Activated naive CD4-positive, alpha-beta T cell treated with anti-CD3 and anti-CD28 coated beads for 36 hours (primary cell): ENCODE measurements at places on chromosomes 11 and 22. TPM values are rescaled to one million over a fixed set of nuclear protein-coding genes. Genes with fewer than 3 reads are reported as not detected.

DNA sequence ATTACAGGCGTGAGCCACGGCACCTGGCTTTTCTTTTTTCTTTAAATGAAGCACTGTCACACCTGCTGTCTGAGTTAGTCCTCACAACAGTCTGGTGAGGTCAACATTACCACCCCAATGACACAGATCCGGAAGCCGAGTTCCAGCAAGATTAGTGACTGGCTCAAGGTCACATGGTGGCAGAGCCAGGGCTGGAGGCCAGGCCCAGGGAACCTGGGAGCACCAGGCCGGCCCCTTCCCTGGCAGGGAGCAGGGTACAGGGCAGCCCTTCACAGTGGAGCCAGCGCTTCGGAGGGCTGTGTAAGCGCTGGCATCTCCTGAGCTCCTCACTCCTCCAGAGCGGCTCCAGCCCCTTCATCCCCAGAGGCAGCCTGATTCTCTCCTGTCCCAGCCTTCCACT, 118.7 kb downstream of the ST3GAL4 start:
- no peaks in the 10 kb centered on the region for H3K27me3 ChIP-seq

DNA sequence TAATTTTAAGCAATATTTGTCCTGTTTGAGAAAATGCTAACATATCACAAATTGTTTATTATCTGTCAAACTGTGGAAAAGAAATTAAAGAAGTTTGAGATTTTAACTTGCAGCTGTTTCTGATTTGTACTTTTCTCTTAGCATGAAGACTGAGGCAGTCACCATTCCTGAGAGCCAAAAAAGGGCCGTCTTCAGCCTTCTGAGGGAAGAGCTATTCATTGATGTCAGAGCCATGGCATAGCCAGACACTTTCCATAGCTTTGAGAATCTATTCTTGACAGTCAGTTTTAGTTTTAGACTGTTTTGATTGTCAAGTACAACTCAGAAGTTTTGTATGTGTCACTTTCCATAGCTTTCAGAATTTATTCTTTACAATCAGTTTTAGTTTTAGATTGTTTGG, 32.1 kb downstream of the YAP1 start:
- no peak for DNase-seq
- no peaks in the 10 kb centered on the region for H3K36me3 ChIP-seq
- H3K4me1 ChIP-seq, result no peaks in the 10 kb centered on the region
- peaks cover 14% of the 10 kb centered on the region for H3K27me3 ChIP-seq

DNA sequence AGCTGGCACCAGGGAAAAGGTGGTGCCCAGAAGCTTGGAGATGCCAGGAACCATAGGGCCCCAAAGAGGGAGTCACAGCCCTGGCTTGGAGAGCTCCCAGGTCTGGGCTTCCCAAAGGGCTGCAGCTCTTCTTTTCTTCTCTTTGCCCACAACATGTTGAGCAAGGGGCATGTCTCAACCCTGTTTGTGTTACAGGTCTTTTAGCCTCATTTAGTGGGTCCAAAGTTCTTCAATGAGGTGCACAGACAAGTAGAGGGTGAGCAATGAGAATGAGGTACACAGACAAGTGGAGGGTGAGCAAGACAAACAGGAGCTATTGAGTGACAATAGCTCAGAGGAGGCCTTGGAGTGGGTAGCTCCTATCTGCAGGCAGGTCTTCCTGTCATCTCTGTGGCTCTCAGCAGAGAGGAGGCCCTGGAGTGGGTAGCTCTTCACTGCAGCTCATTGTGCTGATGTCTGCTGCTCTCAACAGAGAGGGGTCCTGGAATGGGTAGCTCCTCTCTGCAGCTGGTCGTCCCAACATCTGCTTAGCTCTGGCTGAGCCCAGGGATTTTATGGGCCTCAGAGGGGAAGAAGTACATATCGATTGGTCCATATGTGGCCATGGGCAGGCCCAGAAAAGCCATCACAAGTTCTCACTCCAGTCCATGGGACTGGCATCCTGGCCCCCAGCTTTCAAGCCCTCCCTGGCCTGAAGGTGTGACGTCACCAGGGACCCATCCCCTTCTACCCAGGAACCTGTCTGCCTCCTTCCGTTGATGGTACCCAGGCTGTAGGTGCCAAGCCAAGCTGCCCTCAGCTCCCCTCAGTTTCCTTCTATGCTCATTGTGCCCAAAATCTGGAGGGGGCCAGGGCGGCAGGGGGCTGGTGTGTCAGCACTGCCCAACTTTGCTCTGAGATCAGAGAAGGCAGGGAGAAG, 34.9 kb downstream of the WBP2NL start:
- H3K36me3 ChIP-seq, result peaks cover 9% of the 10 kb centered on the region
- no peaks in the 10 kb centered on the region for H3K27me3 ChIP-seq
- no peak overlapping the region for H3K4me3 ChIP-seq
- DNase-seq, result peak; percentile 42
- peaks cover 20% of the 10 kb centered on the region for H3K4me1 ChIP-seq

Gene ADAMTS15
- not detected for total RNA-seq

Gene KCNQ1OT1
- 0.20 TPM for total RNA-seq

DNA sequence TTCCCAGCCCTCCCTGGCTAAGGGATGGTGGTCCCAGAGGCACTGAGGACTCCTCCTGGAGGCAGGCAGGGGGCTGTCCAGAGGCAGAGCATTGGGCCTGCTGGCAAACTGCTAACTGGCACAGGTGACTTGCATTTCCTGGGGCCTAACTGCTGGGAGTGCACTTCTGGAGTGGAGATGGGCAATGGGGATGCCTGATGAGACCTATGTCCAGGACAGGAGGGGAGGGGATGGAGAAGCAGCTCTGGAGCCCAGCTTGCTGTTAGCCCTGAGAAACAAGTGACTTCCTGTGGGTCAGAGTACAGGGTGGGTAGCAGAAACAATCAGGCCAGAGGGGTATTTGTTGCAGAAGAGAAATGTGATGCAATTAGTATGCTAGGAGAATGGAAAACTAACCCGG, 253.2 kb downstream of the ST3GAL4 start:
- no peak for DNase-seq
- H3K27me3 ChIP-seq, result peaks cover 27% of the 10 kb centered on the region
- H3K27ac ChIP-seq, result no peak overlapping the region
- H3K36me3 ChIP-seq, result no peaks in the 10 kb centered on the region
- no peak overlapping the region for H3K4me3 ChIP-seq
- H3K4me1 ChIP-seq, result no peaks in the 10 kb centered on the region

Gene SLC22A8
- not detected for total RNA-seq

DNA sequence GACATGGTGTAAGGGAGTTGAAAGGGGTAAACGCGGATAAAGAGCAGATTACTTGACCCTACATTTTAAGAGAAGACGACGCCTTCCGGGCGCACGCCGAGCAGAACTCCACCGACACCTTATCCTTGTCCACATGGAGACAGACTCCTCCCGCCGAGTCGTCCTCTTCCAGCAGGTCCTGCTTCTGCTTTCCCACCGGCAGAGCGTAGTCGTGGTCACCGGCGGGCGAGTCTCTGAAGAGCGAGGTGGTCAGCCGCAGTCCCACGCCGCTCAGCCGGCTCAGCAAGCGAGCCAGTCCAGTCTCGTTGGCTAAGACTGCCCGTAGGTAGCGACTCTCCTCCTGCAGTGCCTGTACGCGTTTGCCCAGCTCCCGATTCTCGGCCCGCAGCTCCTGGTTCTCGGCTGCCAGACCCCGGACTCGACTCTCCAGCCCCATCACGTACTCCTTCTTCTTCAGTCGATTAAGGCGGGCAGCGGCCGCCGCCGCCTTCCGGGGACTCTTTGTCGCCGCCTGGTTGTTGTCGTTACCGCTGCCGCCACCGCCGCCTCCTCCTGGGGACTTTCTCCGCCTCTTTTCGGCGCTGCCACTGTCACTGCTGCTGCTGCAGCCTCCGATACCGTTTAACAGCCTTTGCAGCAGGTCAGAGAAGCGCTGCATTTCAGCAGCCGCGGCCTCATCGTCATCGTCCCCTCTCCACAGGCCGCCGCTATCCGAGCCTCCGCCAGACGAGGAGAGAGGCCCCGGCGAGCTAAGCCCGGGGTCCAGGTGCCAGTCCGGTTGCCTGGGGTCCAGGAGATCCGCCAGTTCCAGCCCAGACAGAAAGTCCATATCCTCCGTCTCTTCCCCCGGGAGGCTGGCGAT, 945 bp downstream of the CREBZF start:
- H3K4me1 ChIP-seq, result peaks cover 31% of the 10 kb centered on the region
- H3K4me3 ChIP-seq, result peak overlapping the region; percentile 98
- H3K27me3 ChIP-seq, result no peaks in the 10 kb centered on the region
- peak overlapping the region; percentile 96 for H3K27ac ChIP-seq
- H3K36me3 ChIP-seq, result peaks cover 44% of the 10 kb centered on the region

DNA sequence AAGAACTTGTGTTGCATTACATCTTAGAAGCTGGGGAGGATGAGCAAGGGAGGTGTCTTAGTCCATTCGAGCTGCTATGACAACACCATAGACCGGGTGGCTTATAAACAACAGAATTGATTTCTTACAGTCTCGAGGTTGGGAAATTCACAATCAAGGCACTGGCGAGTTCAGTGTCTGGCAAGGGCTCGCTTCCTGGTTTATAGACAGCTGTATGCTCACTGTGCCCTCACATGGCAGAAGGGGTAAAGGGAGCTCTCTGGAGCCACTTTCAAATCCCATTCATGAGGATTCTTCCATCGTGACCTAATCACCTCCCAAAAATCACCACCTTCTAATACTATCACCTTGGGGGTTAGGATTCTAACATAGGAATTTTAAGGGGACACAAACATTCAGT, 150.0 kb upstream of the NECTIN1 start:
- no peak overlapping the region for H3K27ac ChIP-seq
- no peaks in the 10 kb centered on the region for H3K4me1 ChIP-seq
- H3K36me3 ChIP-seq, result no peaks in the 10 kb centered on the region
- peaks cover 8% of the 10 kb centered on the region for H3K27me3 ChIP-seq

GRCh38 chr11:118448294-118448693, 12.0 kb downstream of the KMT2A start:
- DNase-seq, result peak; percentile 24
- H3K27ac ChIP-seq, result no peak overlapping the region
- no peaks in the 10 kb centered on the region for H3K27me3 ChIP-seq
- no peak overlapping the region for H3K4me3 ChIP-seq

GRCh38 chr22:42438293-42438650, 6.1 kb upstream of the NFAM1 start:
- H3K27ac ChIP-seq, result no peak overlapping the region
- H3K27me3 ChIP-seq, result no peaks in the 10 kb centered on the region
- H3K4me3 ChIP-seq, result peak overlapping the region; percentile 68

- H3K4me3 ChIP-seq, result no peak overlapping the region
- H3K36me3 ChIP-seq, result no peaks in the 10 kb centered on the region
- peaks cover 3% of the 10 kb centered on the region for H3K27me3 ChIP-seq
- no peak for DNase-seq
- H3K4me1 ChIP-seq, result no peaks in the 10 kb centered on the region
Measured at GRCh38 chr11:83689144-83689780, 403.1 kb upstream of the CCDC90B start.

Gene DDI1
- not detected for total RNA-seq

Gene TTC38
- total RNA-seq, result 6.1 TPM

DNA sequence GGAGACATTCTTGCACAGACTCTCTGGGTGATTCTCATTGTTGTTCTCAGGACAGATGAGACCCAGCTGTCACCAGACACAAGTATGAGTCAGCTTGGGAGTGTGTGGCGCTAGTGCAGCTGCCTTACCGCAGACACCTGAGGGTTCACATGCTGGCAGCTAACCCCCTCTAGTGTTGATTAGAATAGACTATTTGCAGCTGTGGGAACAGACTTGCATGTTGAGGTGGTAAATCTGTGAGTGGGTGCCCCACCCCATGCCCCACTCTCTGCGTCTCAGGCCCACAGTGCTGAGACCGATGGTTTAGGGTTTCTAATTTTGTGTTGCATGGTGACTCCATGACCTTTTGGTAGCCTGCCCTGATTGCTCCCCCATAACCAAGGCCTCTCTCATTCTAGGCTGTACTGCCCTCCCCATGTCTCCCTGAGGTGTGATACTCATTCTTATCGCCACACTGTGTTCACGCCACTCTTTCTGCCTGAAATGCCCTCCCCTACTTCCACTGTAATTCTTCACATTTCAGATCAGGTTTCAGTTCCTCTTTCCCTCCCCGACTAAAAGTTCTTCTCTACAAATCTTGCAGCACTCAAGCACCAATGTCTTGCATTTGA, 73.7 kb upstream of the KIRREL3 start:
- no peak overlapping the region for H3K4me3 ChIP-seq
- no peaks in the 10 kb centered on the region for H3K36me3 ChIP-seq
- no peaks in the 10 kb centered on the region for H3K4me1 ChIP-seq
- H3K27ac ChIP-seq, result no peak overlapping the region

DNA sequence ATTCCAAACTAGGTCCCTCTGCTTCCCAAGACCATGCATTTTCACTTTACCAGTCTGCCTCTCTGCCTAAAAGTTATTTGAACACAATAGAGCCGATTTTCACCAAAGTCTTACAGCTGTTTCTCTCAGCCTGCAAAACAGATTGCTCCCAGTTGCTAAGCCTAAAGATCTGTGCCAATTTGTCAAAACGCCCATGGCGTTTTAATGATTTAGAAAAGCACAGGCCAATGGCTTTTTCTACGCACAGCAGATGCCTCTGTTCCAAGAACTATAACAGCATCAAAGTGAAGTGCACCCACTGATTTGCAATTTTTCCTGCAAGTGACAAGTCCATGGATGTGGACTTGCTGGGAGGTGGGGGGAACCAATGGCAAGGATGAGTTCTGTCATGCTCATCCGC, 173.9 kb upstream of the SYN3 start:
- DNase-seq, result no peak
- H3K27ac ChIP-seq, result no peak overlapping the region
- no peaks in the 10 kb centered on the region for H3K4me1 ChIP-seq
- H3K27me3 ChIP-seq, result peaks cover 19% of the 10 kb centered on the region
- H3K36me3 ChIP-seq, result peaks cover 5% of the 10 kb centered on the region
- H3K4me3 ChIP-seq, result no peak overlapping the region

DNA sequence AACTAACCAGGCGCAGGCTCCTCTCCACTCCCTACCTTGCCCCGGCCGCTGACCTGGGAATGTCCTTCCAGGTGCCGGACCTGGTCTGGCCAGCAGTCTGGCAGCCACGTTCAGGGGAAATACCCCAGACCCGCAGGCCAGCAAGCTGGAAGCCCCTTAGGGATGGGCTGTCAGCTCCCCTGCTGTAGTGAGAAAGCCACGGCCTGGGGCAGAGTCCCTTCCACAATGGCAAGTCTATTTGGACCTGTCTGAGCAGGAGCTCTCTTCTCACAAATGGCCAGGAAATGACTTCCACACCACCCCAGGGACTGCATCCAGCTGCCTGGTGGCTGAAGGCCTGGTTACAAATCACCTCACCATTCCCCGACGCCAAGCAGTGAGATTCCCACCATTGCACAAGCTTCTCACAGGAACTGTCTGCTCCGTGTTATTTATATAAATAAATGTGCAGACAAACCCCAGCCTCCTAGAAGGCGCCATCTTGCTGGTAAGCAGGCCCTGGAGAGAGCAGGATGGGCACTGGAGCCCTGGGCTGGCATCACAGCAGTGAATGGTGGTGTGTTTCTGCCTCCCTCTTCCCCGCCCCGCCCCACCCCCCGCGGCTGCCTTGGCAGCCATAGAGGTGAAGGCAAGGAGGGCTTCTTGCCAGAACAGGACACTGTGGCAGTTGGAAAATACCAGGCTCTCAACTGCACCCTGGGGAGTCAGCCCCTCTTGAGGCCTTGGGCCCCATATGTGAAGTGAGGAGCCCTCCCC, 23.7 kb downstream of the RSPH14 start:
- H3K4me1 ChIP-seq, result peaks cover 14% of the 10 kb centered on the region
- peaks cover 3% of the 10 kb centered on the region for H3K36me3 ChIP-seq
- no peaks in the 10 kb centered on the region for H3K27me3 ChIP-seq
- no peak overlapping the region for H3K4me3 ChIP-seq
- DNase-seq, result no peak

Gene PLA2G3
- not detected for total RNA-seq

GRCh38 chr11:17846852-17847453, 112.4 kb downstream of the KCNC1 start:
- H3K4me3 ChIP-seq, result no peak overlapping the region
- peaks cover 6% of the 10 kb centered on the region for H3K36me3 ChIP-seq
- no peak overlapping the region for H3K27ac ChIP-seq
